Upper lobe of right lung (tissue), 1 donor: ENCODE measurements at places on chromosomes 1 and 21. TPM values are rescaled to one million over a fixed set of nuclear protein-coding genes. Genes with fewer than 3 reads are reported as not detected.

Gene KCNH1
- not detected for total RNA-seq

GRCh38 chr1:68237040-68237439, 4.7 kb upstream of the WLS start:
- DNase-seq = no peak

- DNase-seq = no peak
Observed at GRCh38 chr1:93608187-93609109, 73.2 kb downstream of the BCAR3 start.

DNA sequence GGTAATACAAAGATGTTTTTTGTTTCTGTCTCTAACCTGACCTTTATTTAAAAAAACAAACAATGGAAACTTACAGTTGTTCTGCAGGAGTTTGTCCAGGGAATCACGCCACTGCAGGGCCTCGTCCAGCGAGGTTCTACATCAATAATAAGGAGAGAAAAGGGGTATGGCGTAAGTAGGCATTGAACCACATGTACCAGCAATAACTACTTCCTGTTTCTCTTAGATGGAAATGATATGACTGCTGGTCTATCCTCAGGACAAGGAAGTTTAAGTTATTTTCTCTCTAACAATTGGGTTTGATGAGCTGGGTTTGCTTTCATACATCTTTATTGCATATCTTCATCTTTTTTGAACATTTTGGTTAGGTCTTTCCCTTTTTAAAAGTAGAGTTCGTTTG, 40.9 kb downstream of the RGS5 start:
- DNase-seq = no peak

GRCh38 chr1:74425676-74426075, 86.7 kb downstream of the LRRC53 start:
- DNase-seq = no peak
